Umbilical cord (tissue), 2 donors: ENCODE measurements at places on chromosomes 3 and 15. TPM values are rescaled to one million over a fixed set of nuclear protein-coding genes. Genes with fewer than 3 reads are reported as not detected.

- DNase-seq = no peak
Observed at GRCh38 chr3:39132096-39133092, 21.0 kb downstream of the CSRNP1 start.

DNA sequence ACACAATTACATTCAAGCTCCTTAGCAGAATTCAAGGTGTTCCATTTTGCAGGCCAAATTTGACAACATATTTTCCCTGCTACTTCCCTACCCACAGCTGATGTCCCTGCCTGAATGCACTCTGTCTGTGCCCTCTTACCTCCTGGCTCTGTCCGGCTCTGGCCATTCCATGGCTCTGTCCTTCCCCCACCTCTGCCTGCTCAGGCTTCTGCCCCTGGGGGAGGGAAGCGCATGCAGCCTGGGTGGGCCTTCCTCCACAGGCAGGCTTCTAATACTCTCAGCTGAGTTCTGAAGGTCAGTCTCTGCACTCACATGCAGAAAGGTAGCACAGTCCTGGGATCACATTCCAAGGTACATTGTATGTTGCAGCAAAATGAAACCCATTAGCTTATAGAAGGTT, 113.6 kb upstream of the CACNA2D3 start:
- DNase-seq = no peak

DNA sequence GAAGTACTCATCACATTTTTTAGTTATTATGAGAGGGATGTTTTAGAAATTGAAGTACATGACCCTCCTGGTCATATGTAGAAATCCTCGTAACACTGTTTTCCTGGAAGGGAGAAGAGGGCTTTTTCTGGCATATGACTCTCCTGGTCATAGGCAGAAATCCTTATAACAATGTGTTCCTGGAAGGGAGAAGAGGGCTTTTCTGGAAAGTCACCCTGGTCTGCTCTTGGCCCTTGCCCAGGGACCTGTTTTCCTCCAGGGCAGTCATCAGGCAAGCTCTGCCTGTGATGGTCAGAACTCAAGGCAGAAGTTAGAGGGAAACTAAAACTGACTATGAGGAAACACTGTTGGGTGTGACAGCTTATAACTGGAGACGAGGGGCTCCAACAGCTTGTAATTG, 27.7 kb downstream of the LAMP3 start:
- no peak for DNase-seq

DNA sequence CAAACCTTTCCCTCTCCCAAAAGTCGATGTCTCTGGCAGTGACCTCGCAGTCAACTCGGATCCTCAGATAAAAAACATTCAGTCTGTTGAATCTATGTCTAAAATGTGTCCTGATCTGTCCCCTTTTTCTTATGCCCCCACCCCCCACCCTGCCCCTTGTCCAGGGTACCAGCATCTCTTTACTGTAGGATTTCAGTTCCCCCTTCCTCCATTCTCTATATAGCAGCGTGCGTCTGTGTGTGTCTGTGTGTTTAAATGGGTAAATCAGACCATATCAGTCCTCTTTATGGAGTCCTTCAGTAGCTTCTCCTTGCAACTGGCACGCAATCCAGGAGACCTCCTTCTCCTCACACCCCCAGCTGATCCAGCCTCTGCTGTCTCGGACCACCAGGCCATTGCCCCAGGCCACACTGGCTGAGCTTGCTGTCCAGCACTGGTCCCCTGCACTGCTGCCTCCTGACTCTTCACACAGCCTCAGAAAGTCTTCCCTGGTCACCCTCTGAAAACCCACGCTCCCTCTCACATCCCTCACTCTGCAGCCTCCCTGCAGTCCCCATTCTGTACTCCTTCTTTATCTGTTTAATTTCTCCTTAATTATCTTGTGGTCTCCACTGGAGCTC, 1.5 kb downstream of the LRRK1 start:
- no peak for DNase-seq

DNA sequence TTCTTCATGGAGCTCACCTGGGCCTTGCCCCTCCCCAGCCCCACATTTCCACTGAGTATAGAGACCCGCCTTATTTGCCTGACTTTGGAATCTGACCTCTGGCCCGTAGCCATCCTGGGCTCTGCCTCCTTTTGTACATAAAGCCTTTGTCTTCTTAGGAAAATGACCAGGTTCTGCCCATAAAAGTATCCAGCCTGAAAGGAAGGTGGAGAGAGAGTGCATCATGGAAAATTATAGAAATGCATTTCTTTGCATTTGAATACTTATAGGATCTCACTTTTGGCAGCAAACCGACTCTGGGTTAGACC, 3.6 kb upstream of the SH2D7 start:
- DNase-seq = no peak

CRYBG3 gene
- 20.0 TPM for total RNA-seq

GRCh38 chr3:62559831-62560445, 186.6 kb upstream of the FEZF2 start:
- peak; percentile 8 for DNase-seq

GRCh38 chr15:82081914-82082762, 36.3 kb upstream of the MEX3B start:
- peak; percentile 10 for DNase-seq

DNA sequence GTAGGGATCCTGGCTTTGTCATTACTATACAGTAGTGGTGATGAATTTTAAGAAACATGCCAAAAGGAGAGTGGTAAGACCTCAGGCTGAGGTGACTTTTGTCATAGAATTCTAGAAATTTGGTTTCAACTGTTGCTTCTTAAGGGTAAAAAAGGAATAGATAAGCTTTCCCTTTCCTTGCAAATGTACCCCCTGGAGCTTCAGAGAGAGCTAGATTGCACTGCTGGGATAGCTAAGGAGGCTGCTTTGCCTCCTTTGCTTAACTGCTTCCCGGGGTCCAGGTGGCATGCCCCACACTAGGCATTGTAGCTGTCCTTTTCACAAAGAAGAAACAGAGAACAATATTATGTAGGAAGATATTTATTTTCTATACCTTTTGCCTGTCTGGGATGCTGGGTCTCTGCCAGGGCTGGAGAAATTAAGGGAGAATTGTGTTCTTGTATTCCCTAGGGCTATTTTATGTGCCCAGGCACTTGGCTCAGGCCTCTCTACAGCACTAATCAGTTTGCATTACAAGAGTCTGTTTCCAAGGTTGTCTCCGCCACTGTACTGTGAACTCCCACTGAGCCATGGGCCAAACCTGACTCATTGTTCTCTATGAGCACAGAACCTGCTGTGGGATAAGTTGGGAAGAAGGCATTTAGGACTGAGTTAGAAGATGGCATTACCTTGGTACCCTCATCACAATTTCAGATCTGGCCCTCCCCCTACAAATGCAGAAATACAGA, 460.0 kb downstream of the PDCD6IP start:
- DNase-seq = no peak

ATP13A5 gene
- total RNA-seq = 12.0 TPM

DNA sequence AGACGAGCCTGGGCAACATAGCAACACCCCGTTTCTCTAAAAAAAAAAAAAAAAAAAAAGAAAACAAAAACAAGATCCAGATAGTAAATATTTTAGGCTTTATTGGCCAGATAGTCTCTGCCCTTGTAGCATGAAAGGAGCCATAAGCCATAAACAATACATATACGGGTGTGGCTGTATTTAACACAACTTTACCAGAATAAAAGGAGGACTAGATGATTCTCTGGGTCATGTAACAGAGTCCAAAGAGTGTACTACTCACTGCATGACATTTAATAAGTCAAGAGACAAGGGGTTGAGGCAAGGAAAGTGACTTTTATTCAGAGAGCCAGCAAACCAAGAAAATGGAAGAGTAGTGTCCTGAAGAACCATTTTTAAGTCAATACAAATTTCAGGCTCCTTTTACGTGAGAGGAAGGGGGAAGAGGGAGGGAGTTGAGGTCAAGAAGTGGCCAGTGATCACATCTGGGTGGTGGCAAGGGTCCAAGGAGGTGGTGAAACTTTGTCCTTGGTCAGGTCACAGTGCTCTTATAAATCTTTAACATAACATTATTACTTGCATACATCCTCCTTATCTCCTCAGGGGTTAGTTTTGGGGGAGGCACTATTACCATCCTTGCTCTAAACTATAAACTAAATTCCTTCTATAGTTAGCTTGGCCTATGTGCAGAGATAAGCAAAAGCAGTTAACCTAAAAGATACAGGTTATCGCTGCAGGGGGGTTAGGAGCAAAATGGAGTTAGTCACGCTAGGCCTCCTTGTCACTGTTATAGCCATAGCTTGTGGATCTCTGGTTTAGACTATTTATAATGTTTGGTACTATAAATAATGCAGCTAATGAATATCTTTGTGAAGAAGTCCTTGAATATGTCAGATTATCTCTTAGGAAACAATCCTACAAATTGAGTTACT, 46.1 kb downstream of the METTL6 start:
- no peak for DNase-seq

DNA sequence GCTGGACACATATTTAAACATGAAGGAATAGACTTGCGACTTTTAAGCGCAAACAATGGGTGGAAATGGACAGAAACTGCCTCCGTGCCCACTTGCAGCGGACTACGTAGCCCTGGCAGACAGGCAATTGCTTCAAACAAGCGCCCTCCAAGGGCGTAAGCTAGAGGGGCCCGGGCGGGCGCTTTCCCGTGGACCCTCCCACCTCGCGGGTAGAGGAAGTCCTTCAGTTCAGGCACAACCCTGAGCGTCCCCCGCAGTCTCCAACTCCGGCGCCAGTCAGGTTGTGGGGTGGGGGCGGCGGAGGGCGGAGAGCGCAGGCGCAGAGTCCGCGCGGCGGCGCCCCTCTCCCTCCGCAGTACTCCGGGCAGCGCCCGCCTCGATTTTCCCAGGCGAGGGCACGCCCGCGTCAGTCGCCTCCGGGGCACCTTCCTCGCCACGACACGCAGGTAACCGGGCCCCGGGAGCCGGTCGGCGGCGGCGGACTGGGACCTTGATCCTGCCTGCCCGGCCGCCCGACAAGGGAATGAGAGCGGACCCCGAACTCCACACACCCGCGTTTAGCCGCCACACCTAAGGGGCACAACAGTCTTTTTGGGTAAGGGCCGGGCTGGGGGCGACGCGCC, at the start of gene SLC35G2:
SLC35G2 (plus strand) TSS at position 358 of the 623 bp plus-strand sequence. CDS start 35,335 bp downstream, outside the sequence.
- DNase-seq = peak; percentile 17

DNA sequence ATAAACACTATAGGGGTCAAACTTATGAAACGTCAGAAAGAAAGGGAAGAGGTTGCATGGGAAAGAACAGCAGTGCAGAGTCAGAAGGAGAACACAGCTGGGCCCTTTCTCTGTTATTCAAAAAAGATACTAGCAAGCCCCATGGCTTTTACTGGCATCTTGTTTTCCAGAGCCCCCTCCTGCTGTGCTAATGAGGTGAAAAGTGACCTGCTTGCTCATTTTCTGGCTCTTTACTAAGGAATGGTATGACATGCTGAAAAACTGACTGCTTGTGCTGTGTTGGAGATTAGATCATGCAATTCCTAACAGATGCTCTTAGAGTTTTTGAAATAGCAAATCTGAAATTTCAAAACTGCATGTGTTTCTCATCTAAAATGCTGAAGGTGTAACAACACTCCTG, 541.6 kb upstream of the ALCAM start:
- peak; percentile 21 for DNase-seq

BFSP2 gene
- total RNA-seq = 3.4 TPM

COL6A5 gene
- 3.6 TPM for total RNA-seq

DNA sequence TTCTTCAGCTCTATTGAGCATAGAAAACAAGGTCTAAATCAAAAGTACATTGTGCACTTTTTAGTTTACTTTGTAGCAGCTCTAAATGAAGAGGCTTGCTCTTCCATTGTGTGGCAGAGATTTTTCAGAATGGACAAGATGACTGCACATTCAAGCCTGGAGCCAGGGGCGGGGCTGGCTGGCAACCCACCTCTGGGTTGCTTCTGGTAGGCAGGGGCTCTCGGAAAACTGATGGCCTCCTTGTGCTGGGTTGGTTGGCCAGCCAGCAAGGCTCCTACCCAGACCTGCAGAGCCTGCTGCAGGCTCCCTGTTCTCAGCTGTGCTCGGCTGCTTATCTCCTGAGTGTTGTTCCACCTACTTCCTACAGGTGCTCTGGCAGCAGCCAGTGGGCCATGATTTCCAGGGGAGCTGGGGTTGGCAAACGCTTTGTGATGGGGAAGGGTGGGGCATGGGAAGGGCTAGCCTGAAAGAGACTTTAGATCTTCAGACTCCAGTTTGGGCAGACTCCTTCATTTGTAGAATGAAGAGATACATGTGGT, 8.8 kb downstream of the BSN start:
- DNase-seq = no peak

GRCh38 chr15:98124581-98124980, 164.1 kb downstream of the ARRDC4 start:
- DNase-seq = peak; percentile 64

SPINT1 gene
- 16.6 TPM for total RNA-seq

DNA sequence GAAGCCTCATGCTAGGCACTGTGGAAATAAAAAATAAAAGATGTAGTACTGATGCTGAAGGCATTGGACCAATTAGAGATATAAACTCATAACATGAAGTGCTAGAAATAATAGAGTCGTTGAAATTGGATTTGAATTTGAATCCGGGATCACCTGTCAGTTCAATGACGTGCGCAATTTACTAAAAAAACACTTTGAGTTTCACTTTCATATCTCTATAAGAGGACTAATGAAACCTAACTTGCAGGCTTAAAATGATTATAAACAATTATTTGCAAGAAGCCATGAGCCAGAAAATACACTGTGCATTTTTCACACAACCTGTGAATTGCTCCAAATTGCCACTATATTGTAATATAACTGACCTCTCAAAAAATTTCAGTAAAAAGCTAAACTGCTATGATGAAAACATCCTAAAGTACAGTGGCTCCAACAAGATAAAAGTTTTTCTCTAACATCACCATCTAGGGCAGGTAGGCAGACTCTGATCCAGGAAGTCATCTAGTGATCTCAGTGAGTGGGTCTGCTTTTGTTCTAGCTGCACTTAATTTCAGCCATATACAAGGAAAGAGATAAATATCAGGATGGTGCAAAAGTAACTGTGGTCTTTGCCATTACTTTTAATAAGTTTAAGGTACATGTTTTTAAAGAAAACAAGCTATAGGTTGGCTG, 440.2 kb downstream of the CNTN6 start:
- no peak for DNase-seq

DNA sequence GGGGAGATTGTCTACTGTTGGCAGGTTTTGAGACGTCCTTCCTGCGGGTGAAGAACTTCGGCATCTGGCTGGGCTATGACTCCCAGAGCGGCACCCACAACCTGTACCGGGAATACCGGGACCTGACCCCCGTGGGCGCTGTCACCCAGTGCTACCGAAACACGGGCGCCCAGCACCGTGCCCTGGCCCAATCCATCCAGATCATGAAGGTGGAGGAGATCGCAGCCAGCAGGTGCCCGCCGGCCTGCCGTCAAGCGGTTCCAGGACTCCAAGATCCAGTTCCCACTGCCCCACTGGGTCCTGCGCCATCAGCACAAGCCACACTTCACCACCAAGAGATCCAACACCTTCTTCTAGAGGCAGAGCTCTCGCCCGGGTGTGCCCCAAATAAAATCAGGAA, 194.9 kb upstream of the EPHA6 start:
- DNase-seq = no peak

DNA sequence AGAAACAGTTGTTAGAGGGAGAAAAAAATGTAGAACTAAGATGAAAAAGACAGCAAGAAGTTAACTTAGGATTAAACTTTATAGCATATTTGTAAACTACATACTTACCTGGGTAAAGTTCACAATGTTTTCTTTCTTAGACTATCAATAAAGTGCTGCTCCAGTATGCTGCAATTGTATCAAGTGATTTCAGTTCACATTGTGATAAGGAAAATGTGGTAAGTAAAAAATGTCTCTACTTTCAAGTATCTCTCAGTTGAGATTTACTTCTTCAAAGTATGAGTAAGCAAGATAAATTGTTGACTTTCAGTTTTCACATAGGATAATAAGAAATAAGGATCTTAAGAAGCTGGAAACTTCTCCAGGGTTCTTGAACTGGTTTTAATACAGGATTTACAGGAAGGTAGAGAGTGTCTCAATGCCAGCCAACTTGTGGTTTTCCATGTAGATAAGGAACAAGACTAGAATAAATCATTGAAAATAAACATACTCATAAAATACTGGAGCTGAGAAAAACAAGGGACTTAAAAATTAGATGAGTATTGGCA, 528.8 kb downstream of the UNC13C start:
- DNase-seq = peak; percentile 83
